ENCODE measurements at places on chromosomes 3 and 15.

GRCh38 chr15:35013370-35013769, 25.3 kb upstream of the ZNF770 start:
- no peak for DNase-seq

DNA sequence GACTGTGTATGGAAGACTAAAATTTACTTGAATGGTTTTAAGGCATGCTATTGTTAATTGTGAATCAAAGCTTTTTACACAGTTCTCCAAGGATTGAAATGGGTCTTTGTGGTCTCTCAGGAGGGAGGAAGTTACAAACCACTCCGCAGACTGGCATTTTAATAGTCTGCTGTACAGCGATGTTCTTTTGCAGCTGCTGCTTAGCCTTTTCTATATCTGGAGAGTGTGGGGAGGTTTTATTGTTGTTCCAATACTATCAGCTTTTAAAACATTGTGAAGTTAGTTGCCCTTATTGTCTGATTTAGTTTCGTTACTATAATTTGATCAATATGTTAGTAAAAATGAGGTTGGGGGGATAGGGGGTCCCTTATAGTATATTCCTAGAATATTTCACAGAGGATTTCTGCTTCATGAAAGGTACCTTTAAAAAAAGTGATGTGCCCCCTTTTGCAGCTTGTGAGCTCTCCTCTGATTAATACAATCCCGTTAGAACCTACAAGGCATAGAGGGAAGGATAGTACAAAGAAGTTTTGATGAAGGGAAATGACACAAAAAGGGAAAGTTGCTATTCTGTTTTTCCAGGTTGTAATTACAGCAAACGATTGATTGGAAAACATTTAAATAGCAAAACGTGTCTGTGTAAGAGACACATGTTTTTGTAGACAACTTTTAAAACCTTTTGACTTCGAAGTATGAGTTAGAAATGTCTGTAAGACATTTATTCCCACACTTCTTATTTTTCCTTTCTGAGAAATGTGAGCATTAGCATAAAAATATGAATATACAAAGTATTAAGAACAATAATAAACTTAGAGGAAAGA, 158.3 kb upstream of the CGNL1 start:
- DNase-seq: no peak

DNA sequence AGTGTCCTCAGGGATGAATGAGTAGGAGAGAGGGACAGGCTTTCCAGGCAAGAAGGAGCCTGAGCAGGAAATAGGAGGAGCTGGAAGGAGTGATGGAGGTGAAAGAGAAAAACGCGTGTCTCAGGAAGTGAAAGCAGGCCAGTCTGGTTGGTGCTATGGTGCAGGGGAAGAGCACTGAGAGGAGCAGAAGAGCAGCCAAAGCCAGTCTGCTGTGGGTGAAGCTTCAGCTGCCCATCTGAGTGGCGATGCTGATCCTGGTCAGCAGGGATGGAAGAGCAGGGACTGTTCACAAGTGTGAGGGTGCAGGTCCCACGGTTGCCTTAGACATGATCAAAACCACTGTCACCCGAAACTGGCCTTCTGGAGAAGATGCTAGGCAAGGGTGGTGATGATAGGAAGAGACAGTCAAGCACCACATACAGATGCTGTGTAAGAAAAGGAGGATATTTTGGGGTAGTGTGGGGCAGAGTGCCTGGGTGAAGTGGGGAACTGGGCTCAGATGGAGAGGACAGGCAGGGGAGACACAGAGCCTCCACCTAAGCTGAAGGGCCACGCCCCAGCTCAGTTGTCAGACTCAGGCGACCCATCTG, 5.5 kb upstream of the KY start:
- DNase-seq: no peak

- DNase-seq: no peak
Measured at GRCh38 chr15:63582718-63583426, 14.3 kb upstream of the FBXL22 start.

- DNase-seq: peak; percentile 60
Measured at GRCh38 chr3:122533931-122534334, 19.2 kb upstream of the KPNA1 start.

DNA sequence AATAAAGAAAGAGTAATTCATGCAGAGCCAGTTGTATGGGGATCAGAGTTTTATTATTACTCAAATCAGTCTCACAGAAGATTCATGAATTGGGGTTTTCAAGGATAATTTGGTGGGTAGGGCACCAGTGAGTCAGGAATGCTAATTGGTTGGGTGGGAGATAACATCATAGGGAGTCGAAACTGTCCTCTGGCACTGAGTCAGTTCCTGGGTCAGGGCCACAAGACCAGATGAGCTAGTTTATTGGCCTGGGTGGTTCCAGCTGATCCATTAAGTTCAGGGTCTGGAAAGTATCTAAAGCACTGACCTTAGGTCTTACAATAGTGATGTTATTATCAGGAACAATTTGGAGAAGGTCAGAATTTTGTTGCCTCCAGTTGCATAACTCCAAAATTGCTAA, 998.6 kb upstream of the EPHA6 start:
- DNase-seq: peak; percentile 5

DNA sequence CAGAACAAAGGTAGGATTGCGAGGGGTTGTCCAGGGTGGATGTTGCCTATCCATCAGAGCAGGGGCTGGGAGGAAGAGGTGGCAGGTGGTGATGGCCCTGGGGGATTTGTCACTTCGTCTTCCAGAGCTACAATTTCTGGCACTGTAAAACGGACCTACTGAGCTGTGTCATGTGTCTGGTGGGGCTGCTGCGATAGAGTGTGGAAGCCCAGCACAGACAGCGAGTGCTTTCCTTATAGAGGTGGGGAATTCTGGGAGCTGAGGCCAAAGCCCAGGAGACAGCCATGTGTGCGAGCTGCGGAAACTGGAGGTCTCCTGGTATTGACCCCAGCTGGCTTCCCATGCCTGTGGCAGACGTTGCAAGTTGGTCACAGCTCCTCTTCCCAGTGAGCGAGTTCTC, 61.2 kb upstream of the SEC22A start:
- no peak for DNase-seq

- no peak for DNase-seq
Measured at GRCh38 chr3:168212664-168213285, 117.1 kb upstream of the GOLIM4 start.

DNA sequence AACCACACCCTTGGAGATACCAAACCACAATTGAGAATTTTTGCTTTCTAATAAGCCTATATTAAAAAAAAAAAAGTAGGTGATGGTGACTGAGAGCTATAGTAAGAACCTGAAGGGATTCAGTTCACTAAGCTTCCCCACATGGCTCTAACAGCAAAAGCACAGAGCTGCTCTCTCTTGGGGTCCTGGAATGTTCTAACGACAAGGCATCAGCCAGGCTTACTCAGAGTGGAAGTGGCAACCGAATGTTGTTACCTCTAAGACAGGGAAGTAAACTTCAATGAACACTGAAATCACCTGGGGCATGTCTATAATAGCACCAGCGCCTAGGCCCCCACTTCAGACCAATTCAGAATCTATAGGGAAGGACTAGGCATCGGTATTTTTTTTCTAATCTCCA, 397.7 kb downstream of the MAGI1 start:
- no peak for DNase-seq

Measured in T1000 (cell line).